ENCODE measurements at places on chromosomes 6 and 20. TPM values are rescaled to one million over a fixed set of nuclear protein-coding genes. Genes with fewer than 3 reads are reported as not detected.
A peak's percentile ranks its signal among the peaks of the same experiment; 100 is the strongest.

- H3K27me3 ChIP-seq = peaks cover 82% of the 10 kb centered on the region
- H3K4me3 ChIP-seq = no peak overlapping the region
- peaks cover 18% of the 10 kb centered on the region for H3K4me1 ChIP-seq
- DNase-seq = no peak
- H3K36me3 ChIP-seq = no peaks in the 10 kb centered on the region
These were observed 28.5 kb downstream of the SF3B5 start for GRCh38 chr6:144066741-144067484.

- peaks cover 5% of the 10 kb centered on the region for H3K36me3 ChIP-seq
- no peak for DNase-seq
- no peak overlapping the region for H3K27ac ChIP-seq
These were observed 18.4 kb downstream of the PDSS2 start for GRCh38 chr6:107440936-107441335.

Gene CTAGE9
- not detected for total RNA-seq

DNA sequence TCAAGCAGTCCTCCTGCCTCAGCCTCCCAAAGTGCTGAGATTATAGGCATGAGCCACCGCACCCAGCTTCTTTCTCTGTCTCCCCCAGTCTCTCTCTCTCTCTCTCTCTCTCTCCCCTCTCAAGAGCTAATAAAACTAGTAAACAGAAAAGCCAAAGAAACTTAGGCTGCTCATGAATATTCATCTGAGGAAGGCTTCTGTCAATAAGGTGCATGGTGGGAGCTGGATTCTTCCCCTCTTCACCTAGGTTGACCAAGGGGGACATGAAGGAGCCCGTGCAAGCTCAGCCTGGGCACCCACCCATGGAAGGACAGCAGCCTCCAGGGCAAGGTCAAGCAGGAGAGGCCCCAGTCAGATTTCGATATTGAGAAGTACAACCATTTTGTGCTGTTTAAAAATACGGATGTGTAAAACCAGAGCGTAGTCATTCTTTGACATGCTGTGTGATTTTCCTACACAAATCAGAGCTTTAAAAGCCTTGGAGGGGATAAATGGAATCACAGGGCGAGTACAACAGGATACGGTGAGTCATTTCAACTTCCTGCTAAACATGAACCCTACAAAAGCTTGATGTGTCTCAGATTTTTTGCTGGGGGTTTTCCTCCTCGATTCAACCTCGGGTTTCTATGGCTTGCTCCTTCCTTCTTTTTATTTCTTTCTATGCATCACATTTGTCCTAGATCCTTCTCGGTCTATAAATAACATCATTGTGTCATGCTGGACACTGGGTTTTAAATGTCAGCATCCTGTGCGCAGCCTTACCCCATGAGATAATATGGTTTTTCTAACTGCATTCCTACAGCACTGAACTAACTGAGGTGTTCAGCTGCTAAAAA lies 368.9 kb upstream of the JARID2 start:
- H3K36me3 ChIP-seq = no peaks in the 10 kb centered on the region
- peak overlapping the region; percentile 25 for H3K4me3 ChIP-seq
- H3K27ac ChIP-seq = peak overlapping the region; percentile 93
- peaks cover 67% of the 10 kb centered on the region for H3K4me1 ChIP-seq
- H3K27me3 ChIP-seq = no peaks in the 10 kb centered on the region

DNA sequence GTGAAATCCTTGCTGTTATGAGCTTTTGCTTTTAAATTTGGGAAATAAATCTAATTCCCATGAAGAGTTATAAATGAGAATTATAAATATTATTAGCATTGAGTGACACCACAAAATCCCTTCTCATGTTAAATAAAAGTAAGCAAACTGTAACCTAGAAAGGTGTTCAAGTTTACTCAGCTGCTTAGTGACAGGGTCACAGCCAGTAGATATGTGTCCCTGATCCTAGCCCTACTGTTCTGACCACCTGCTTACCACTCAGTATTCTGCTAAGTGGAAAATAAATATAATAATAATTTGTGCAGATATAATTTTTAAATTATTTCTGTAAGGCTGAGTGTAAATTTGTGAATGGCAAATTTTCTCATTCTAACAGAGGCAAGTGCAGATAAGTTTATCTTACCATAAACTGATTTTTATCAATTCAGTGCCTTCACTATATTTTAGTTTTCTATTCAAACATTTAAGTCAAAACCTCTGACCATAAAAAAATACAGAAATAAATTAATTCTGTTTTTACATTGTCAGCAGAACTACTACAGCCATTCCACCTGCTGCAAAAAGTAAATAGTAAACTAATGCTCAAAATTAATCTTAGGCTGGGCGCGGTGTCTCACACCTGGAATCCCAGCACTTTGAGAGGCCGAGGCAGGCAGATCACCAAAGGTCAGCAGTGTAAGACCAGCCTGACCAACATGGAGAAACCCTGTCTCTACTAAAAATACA lies 118.2 kb downstream of the TENT5A start:
- peaks cover 8% of the 10 kb centered on the region for H3K36me3 ChIP-seq
- H3K27ac ChIP-seq = no peak overlapping the region
- no peak for DNase-seq
- H3K27me3 ChIP-seq = no peaks in the 10 kb centered on the region
- no peak overlapping the region for H3K4me3 ChIP-seq
- H3K4me1 ChIP-seq = peaks cover 21% of the 10 kb centered on the region

- peaks cover 14% of the 10 kb centered on the region for H3K4me1 ChIP-seq
- no peak overlapping the region for H3K4me3 ChIP-seq
- no peak overlapping the region for H3K27ac ChIP-seq
These were observed 46.3 kb downstream of the HIVEP1 start for GRCh38 chr6:12058172-12058961.

Gene PTP4A1
- 79.9 TPM for total RNA-seq

Gene HLA-DQB2
- total RNA-seq = not detected

- no peak overlapping the region for H3K4me3 ChIP-seq
- no peak for DNase-seq
These were observed 33.8 kb downstream of the TOX2 start for GRCh38 chr20:43948455-43948854.

Gene HLA-DQA1
- total RNA-seq = not detected

GRCh38 chr20:23867152-23867776 lies 12.3 kb downstream of the CST5 start:
- no peak overlapping the region for H3K4me3 ChIP-seq
- H3K27me3 ChIP-seq = no peaks in the 10 kb centered on the region
- no peak overlapping the region for H3K27ac ChIP-seq
- H3K4me1 ChIP-seq = peaks cover 29% of the 10 kb centered on the region
- H3K36me3 ChIP-seq = no peaks in the 10 kb centered on the region

- no peak overlapping the region for H3K4me3 ChIP-seq
- peaks cover 6% of the 10 kb centered on the region for H3K36me3 ChIP-seq
- no peak overlapping the region for H3K27ac ChIP-seq
- peaks cover 11% of the 10 kb centered on the region for H3K4me1 ChIP-seq
These were observed 59.0 kb downstream of the FAM120B start for GRCh38 chr6:170365593-170365992.

Gene MEI4
- total RNA-seq = 0.44 TPM

Gene ZNF335
- 24.9 TPM for total RNA-seq

Gene SIRPB1
- total RNA-seq = 0.77 TPM

Gene IRF4
- total RNA-seq = not detected

DNA sequence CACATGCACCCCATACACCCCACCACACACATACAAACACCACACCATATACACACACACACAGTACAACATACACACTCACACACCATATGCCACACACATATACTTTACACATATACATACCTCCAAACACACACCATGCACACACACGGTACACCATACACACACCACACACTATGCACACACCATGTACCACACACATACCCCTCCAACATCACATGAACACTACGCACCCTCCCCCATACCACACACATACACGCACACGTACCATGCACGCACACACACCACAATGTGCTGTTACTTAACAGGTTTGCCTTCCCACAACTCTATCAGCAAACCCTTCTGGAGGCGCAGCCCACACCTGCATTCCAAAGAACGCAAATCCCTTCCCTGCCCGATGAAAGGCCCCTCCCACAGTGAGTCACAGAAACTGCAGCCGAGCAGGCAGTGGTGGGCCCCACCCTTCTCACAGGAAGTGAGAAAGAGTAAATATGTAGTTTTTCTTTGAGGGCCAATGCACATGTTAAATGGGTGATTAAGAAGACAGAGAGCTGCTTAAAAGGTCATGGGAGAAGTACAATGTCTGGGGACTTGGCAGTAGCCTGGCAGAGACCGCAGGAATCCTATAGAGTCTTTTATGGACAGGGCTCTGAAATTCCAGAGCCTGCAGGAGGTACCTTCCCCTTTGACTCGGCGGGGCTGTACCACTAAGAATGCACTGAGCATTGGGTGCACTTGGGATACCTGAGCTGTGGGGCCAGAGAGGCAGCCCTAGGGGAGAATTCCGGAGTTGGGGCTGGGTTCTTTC lies 34.1 kb upstream of the EZR start:
- no peak overlapping the region for H3K27ac ChIP-seq
- H3K4me3 ChIP-seq = no peak overlapping the region
- no peaks in the 10 kb centered on the region for H3K36me3 ChIP-seq
- no peak for DNase-seq

- H3K27ac ChIP-seq = no peak overlapping the region
- H3K36me3 ChIP-seq = no peaks in the 10 kb centered on the region
- H3K4me3 ChIP-seq = peak overlapping the region; percentile 85
- no peak for DNase-seq
- H3K4me1 ChIP-seq = peaks cover 42% of the 10 kb centered on the region
These were observed 1.6 kb downstream of the SAMD10 start for GRCh38 chr20:63977739-63978276.

Gene SLC17A3
- not detected for total RNA-seq

Gene SNAI1
- 12.9 TPM for total RNA-seq

Gene RPS10
- 1,641 TPM for total RNA-seq

Gene NKX2-4
- total RNA-seq = not detected

DNA sequence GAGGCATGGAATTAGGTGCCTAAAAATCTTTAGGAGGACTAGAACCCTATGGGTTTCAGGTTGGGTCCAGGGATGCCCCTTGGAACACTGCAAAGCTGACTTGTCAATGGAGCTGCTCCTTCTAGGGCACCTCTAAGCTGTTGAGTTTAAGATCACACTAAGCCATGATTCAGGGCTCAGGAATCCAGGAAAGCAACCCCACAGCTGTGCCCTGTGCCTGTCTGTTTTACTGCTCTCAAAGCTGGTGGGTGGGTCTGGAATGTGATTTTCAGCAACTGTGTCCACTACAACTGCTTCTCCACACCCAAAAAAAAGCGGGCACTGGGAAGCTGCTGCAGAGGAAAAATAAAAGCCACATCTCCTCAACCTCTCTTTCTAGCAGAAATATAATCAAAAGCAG lies 310.4 kb upstream of the MOCS1 start:
- no peak for DNase-seq
- H3K27ac ChIP-seq = no peak overlapping the region
- no peaks in the 10 kb centered on the region for H3K36me3 ChIP-seq
- no peaks in the 10 kb centered on the region for H3K4me1 ChIP-seq

- H3K27me3 ChIP-seq = no peaks in the 10 kb centered on the region
- H3K4me3 ChIP-seq = no peak overlapping the region
- H3K36me3 ChIP-seq = peaks cover 22% of the 10 kb centered on the region
- DNase-seq = no peak
These were observed 20.1 kb downstream of the SLC35B3 start for GRCh38 chr6:8415280-8415679.

Gene PTCRA
- not detected for total RNA-seq

Gene EYS
- total RNA-seq = 0.40 TPM

Gene NR2E1
- not detected for total RNA-seq

DNA sequence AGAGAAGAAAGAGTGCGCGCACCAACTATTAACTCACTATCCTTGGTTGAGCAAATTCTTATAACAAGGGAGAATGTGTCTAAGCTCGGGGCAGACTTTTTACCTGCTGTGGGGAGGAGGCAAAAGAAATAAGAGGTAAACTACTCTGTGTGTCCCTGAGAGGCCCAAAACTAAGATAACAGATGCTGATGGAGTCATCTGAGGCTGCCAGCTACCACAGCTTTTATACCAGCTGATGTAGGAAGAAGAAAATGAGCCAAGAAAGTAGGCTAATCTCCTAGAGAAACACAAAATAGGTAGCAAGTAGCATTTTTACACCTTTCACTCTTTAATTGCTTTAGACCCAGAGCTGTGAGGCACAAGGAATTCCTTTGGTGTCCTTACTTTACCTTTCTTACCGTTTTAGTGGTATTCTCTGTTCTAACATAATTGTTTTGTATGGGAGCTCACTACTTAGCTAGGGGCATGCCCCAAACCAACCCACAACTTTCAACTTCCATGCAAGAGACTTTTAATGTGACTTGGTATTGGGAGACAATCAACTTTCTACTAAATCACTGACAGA lies 27.8 kb upstream of the PIM1 start:
- H3K4me3 ChIP-seq = no peak overlapping the region
- no peak for DNase-seq
- H3K4me1 ChIP-seq = peaks cover 37% of the 10 kb centered on the region
- no peak overlapping the region for H3K27ac ChIP-seq

- H3K27me3 ChIP-seq = no peaks in the 10 kb centered on the region
- peaks cover 10% of the 10 kb centered on the region for H3K36me3 ChIP-seq
- no peak overlapping the region for H3K4me3 ChIP-seq
These were observed 15.6 kb downstream of the PM20D2 start for GRCh38 chr6:89161326-89162046.

GRCh38 chr6:31122791-31123706 lies 2.8 kb upstream of the CDSN start:
- no peaks in the 10 kb centered on the region for H3K36me3 ChIP-seq
- no peak for DNase-seq
- peaks cover 2% of the 10 kb centered on the region for H3K27me3 ChIP-seq
- peaks cover 12% of the 10 kb centered on the region for H3K4me1 ChIP-seq

DNA sequence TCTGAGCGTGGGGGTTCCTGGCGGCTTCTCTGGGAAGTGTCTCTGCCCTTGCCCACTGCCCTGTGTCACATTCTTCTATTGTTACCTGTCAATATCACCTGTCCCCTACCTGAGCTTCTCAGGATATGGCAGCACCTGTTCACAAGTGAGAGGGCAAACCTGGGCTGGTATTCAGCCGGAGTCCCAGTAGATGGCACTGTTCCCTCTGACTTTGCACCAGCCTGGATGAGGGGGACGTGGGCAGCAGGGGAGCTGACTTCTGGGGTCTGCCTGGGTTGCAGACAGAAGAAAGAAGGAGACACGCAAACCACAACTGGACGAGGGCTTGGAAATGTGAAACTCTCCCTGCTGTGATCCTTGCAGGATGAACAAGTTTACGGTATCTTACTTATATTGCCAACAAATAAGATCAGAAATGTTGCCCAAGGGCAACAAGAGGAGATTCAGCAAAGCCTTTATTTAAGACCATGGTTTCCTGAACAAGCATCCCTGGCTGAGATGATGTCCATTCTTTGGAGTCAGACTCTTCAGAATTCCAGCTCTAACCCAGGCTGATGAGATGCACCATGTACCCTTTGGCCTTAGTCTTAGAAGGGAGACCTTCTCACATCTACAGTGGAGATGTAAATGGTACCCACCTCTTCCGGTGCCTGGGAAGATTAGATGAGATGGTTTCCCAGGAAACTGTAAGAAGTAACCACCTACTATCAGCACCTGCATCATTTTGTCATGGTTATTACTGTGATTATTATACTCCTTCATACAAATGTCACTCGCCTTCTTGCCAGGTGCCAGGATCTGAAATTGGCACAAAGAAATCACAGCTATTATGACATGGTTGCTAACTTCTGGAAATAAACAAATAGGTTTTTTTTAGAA lies 400.0 kb upstream of the CDH4 start:
- no peaks in the 10 kb centered on the region for H3K4me1 ChIP-seq
- no peak overlapping the region for H3K4me3 ChIP-seq
- no peaks in the 10 kb centered on the region for H3K36me3 ChIP-seq
- H3K27me3 ChIP-seq = peaks cover 40% of the 10 kb centered on the region
- no peak overlapping the region for H3K27ac ChIP-seq

- H3K27ac ChIP-seq = no peak overlapping the region
- H3K4me3 ChIP-seq = no peak overlapping the region
- DNase-seq = no peak
- no peaks in the 10 kb centered on the region for H3K36me3 ChIP-seq
- H3K4me1 ChIP-seq = peaks cover 49% of the 10 kb centered on the region
These were observed 495.4 kb downstream of the CDH26 start for GRCh38 chr20:60453388-60454246.

Gene ENPP1
- 4.9 TPM for total RNA-seq

Data from neural crest cell (in vitro differentiated cells).